ENCODE measurements at places on chromosomes 11 and 22.
A peak's percentile ranks its signal among the peaks of the same experiment; 100 is the strongest.

DNA sequence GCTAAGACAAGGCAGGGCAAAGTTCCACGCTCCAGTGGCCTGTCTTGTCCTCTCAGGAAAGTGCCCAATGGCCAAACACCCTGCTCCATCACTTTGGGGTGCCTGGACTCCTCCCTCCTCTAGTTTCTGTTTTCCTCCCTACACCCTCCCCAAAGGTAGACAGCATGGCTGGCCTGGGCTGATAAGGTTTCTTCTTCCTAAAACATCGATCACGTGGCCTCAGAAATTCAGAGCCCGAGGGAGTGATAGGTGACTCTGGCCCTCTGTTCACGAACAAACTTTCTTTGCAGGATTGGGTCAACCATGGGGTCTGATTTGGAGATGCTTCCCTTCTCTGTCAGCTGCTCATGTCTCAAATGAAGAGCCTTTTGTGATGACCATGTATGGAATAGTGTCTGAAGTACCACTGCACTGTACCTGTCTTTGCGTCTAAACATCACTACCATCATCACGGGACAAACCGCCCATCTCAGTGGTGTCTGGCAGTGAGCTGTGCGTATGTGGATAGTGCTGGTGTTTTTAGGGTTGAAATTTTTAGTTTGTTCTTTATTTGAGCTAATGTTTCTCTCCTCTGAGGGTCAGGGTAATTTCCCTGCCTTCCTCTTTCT, 6.1 kb downstream of the MICAL2 start:
- no peak for DNase-seq

DNA sequence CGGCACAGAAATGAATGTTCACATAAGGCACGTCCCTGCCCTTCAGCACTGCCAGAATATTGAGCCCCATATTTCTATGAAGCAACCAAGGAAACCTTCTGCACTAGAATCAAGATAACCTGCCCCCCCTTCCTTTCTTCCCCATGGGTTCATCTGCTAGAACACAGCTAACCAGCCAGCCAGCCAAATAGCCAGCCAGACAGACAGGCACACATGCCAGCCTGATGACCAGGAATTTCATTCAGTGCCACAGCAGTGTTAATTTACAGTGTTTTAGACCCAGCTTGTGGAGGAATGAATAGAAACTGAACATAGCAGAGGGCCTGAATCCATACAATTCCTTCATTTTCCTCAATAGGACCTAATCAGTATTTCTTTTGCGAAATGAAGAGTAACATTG, 57.0 kb downstream of the TENM4 start:
- no peak for DNase-seq

DNA sequence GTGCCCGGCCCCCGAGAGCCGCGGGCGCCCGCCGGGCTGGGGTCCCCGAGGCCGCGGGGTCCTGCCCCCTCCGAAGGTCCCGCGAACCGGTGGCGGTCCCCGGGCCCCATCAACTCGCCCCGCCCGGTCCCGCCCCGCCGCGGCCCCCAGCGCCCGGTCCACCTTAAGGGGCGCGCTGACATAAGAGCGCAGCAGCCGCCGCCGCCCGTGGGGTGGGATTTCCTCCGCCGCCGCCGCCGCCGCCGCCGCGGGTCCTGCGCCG, at the start of gene ZDHHC8:
ZDHHC8 (plus strand) TSS at position 208 of the 262 bp plus-strand sequence. CDS start 144 bp downstream, outside the sequence.
- peak; percentile 42 for DNase-seq

DNA sequence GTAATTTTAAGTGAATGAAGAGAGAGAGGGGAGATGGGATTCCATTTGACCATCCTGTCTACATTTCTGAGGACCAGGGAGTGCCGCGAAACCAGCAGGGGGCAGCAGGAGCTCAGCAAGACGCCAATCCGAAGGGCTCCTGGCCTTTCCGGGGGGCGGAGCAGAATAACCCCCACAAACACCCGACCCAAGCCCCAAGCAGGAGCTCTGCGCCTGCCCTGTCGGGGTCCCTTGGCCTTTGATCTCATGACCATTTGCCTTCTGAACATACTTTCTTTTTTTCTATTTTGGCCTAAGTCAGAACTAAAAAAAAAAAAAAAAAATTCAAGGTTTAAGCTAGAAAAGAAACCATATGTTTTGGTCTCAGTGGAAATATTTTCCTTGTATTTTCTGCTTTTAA, 21.9 kb upstream of the SCN2B start:
- peak; percentile 83 for DNase-seq

- DNase-seq: no peak
These were observed 52.1 kb downstream of the LHFPL7 start for GRCh38 chr22:24894220-24894975.

- no peak for DNase-seq
These were observed 5.1 kb downstream of the MB start for GRCh38 chr22:35611891-35612576.

DNA sequence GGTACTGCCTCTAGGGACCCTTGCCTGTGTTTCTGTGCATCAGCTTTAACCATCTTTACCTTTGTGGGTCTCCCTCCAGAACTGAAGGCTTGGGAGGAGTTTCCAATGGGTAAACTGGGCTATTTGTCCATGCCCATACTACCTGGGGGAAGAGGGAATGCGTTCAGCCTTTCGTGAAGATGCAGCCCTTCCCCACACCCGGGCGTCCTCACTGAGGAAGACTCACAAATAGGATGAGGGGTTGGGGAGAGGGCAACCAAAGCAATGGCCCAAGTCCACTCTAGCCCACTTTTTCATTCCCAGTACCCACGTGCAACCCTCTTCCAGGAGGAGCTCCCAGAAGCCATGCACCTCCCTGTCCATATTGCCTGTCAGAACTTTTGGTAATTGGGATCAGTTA, 61.8 kb upstream of the ADA2 start:
- no peak for DNase-seq

- DNase-seq: no peak
These were observed 216.7 kb downstream of the SNX19 start for GRCh38 chr11:130699561-130699960.

GRCh38 chr11:69250186-69251056, 43.5 kb upstream of the MYEOV start:
- DNase-seq: no peak

DNA sequence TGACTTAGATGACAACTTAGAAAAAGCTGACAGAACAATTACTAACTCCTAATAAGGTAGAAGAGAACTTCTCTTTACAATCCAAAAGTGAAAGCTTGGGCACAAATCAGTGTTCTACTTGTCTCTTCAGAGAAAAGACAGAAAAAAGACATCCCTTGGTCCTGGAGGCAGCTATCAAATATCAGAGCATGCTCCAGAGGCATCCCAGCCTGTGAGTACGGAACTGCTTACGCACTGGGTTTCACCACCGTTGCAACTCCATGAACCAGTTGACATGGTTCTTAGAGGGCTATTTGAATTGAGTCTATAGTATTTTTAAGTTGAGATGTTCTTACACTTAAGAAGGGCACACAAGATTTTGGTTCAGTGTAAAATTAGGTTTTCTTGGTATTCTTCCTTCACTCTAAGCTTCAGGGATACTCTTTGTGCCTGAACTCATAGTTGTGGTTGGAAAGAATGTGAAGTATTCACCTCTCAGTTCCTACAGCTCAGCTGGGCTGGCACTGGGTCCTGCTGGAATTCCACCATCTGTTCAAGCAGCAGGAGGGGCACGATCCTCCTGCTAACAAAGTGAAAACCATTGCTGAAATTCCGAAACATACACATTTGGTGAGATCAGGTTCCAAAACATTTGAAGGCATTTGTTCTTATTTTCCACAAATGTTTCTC, 6.3 kb downstream of the AKIP1 start:
- no peak for DNase-seq

GRCh38 chr11:96074551-96075310, 150.8 kb upstream of the MTMR2 start:
- no peak for DNase-seq

DNA sequence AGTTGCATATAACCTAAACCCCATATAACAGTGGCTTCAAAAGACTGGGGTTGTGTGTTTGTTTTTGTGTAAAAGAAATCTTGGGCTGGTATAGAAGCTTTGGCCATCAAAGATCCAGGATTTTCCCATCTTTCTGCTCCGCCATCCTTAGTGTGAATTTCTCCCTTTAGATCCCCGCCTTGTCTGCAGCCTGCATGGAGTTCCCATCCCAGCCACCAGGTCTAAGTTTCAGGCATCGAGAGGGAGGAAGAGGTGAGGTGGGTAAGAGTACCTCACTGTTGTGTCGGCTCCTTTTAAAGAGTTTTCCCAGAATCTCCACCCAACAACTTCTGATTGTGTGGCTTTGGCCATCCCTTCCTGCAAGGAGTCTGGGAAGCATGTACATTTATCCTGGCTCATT, 195.5 kb upstream of the SORL1-AS1 start:
- no peak for DNase-seq

GRCh38 chr11:108558222-108558621, 35.3 kb downstream of the EXPH5 start:
- no peak for DNase-seq

DNA sequence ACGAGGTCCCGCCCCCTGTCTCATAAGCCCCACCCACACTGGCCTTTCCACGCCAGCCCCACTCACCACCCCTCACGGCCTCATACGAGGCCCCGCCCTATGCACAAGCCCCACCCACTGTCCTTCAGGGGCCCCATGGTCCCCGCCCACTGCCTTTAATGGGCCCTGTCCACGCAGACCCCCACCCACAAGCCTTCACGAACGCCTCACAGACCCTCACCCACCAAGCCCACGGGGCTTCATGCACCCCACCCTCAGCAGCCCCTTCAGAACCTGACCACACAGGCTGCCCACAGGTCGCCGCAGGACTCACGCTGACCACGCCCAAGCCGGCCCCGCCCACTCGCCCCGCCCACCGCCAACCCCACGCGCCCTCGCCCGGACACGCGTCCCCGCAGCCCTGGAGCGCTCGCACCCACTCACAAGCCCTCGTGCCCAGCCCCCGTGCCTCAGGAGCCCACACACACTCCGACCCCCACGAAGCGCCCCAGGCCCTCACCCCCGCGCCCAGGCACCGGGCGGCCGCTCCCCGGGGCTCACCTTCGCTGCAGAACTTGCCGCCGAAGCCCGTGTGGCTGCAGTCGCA, 10.5 kb downstream of the NRXN2 start:
- DNase-seq: no peak

DNA sequence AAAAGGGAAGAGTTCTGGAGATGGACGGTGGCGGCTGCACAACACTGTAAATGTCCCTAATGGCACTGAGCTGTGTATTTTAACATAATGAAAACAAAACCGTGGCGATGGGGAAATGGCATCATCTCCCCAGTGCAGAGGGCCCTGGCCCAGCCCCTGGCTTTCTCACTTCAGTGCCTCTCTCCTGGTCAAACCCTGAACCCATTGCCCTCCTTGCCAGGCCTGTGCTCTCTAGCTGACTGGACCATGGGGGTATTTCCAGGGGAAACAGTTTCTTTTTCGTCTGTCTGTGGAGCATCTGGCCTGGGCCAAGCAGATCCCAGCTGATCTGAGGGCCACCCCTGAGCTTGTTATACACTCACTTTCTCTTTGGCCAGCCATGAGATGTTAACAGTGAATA, 17.4 kb upstream of the NAP1L4 start:
- no peak for DNase-seq

DNA sequence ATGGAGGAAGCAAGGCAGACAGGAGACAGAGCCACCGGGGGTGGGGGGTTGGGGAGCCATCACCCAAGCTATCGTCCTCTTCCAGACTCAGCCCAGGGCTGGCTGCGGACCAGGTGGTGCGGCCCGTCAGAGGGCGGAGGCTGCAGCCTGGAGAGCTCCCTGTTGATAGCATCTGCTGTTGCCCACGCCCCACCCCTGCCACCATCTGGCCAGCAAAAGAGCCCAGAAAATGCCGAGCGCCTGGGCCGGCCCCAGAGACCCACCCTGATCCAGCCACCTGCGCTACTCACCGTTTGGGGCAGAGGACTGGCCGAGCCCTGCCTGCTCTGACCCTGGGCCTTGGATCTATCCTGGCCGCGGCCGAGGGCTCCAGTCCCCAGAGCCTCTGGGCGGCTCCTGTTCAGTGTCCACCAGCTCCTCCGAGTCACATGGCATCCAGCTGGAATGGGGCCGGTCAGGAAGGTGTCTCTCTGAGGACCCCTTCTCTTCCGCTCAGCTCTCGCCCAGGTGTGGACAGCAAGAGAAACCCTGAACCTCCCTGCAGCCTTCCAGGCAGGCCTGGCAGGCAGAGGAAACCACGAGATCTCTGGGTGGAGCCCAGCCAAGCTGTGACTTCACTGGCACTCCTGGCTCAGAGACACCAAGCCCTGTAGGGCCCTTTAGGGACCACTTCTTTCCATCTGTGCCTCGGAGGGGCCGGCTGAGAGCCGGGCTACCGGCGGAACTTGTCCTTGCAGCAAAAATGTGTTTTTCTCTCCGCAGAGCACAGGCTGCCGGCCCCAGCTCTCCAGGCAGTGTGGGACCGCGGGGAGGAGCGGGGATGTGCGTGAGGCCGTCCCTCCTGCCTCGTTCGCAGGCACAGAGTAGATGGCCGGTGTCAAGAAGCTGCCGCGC, at the start of gene MRGPRE:
MRGPRE (minus strand) TSS at position 567 of the 894 bp plus-strand sequence. CDS start 3,618 bp downstream, outside the sequence.
- no peak for DNase-seq

GRCh38 chr22:19510919-19511341, 13.3 kb downstream of the CLDN5 start:
- no peak for DNase-seq
